ENCODE measurements at places on chromosomes 11 and 22.

- DNase-seq = no peak
Measured at GRCh38 chr11:44582641-44583352, 17.3 kb downstream of the CD82 start.

DNA sequence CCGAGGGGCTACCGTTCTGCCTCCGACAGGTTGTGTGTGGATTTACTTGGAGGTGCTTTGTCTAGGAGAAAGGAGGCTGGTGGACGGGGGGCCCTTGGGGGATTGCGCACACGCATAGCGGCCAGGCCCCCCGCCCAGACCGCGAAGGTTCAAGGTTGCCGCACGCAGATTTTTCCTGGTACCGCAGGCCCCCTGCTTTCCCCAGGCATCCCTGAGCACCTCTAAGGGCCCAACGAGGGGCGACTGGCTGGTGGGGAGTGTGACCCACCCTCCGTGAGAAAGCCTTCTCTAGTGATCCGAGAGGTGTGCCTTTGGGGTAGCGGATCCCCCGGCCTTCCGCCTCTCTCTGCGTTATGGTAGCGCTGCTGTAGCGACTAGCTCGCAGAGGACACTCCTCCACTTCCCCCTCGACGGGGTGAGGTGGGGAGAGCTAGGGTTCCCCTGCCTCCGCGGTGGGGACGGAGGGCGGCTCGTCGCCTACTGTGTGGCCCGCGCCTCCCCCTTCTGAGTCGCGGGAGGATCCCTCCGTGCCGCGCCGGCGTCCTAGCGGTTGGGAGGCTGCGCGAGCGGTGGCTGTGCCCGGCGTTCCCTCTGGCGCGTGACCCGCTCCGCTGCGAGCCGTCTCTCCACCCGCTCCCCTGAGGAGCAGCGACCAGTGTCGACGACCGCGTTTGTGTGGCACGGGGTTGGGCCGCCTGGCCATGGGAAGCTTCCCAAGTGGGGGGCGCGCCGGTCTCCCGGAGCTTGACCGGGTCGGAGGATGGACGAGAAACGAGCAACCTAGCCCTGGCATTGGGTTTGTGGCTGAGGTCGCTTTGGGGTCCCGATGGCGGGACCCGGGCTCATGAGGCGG is 3900.0 kb upstream of the OR11H1 start:
- DNase-seq = no peak

GRCh38 chr11:128476049-128476448 is 111.3 kb downstream of the ETS1 start:
- no peak for DNase-seq

- no peak for DNase-seq
Measured at GRCh38 chr11:96105944-96106343, 182.0 kb upstream of the MTMR2 start.

DNA sequence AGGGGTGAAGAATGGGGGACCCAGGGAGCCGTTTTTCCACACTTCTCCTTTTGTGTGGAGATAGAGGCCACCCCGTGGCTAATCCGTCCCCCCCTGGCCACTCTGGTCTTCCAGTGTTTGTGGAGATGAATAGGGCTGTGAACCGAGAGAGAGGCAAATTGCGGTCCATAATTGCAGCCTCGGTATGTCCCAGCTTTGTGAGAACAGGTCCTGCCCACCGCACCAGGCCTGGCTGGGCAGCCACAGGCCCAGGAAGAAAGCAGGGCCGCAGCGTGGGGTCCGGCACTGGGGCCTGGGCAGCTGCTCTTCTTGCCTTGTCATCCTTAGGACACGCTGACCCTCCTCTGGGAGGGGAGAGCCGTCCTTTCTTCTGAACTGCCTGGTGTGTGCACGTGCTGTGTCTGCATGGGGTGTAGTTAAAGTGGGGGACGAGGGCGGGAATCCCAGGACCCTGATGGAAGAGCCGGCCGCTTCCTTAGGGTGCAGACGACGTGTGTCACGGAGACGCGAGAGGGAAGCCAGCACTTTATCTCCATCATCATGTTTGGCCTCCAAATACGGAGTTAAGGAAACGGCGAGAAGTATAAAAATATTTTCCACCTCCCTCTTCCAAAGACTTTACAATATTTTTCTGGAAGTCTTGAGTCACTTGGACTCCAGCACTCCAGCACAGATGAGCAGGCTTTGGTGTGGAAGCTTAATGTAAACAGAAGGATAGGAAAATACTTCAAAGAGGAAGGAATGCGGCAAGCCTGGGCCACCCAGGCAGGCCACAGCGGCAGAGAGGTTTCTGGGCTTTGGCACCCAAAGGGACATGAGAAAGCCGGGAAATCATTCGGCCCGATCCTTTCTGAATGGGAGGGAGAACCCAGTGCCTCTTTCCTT is 1248.4 kb downstream of the BRD1 start:
- DNase-seq = no peak

- DNase-seq = no peak
Measured at GRCh38 chr11:78649361-78650215, 74.9 kb upstream of the NARS2 start.

DNA sequence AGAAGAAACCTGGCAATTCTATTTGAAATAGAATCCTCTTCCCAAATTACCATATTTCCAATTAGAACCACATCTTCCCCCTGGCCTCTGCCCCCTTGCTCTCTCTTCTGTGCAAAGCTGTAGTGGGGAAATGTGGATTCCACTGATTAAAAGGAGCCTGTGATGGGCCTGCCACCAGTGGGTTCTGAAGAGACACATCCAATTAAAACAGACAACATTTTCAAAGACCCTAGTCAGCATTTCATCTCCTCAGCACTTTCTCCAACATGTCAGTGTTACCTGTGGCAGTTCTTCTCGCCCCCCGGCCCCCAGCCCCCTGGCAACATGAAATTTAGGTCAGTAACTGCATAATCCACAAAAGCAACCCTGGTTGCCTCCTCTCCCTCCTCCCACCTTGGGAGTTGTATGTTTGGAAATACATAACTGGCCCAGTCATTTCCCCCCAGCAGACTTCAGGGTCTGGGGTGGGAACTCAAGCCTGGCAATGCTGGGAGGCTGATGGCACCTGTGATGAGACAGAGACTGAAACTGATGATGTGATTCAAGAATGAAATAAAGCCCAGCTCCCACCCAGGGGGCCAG is 99.9 kb upstream of the AMOTL1 start:
- DNase-seq = no peak

DNA sequence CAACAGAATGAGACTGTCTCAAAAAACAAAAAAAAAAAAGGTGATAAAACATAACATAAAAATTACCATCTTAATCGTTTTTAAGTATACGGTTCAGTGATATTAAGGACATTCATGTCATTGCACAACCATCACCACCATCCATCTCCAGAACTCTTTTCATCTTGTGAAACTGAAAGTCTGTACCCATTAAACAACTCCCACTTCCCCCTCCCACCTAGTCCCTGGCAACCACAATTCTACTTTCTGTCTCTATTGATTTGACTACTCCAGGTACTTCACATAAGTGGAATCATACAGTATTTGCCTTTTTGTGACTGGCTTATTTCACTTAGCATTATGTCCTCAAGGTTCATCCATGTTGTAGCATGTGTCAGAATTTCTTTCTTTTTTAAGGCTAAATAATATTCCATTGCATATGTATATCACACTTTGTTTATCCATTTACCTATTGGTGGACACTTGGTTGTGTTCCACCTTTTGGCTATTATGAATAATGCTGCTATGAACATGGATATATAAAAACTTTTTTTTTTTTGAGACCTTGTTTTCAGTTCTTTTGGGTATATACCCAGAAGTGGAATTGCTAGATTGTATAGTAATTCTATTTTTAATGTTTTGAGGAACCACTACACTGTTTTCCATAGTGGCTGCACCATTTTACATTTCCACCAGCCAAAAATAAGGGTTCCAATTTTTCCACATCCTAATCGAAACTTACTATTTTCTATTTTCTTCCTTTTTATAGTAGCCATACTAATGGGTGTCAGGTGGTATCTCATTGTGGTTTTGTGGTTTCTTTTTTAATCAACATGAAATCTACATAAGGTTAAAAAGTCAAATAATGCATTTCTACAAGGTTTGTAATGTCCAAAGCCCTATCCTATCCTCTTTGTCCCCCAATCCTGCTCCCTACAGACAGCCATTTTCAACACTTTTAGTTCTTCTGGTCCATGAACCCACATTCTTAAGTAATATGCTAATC is 23.4 kb upstream of the PIK3C2A start:
- DNase-seq = no peak

GRCh38 chr11:41379084-41379483 is 80.4 kb downstream of the LRRC4C start:
- DNase-seq = no peak

- DNase-seq = no peak
Measured at GRCh38 chr22:40247976-40248375, 70.3 kb downstream of the TNRC6B start.

- no peak for DNase-seq
Measured at GRCh38 chr22:44823806-44824205, 71.4 kb downstream of the ARHGAP8 start.

GRCh38 chr11:18265949-18266348 is at the start of gene SAA1:
Gene SAA1, plus strand, starts transcription at chr11:18266264. Its CDS starts 624 bp downstream, at chr11:18266888.
- DNase-seq = no peak

DNA sequence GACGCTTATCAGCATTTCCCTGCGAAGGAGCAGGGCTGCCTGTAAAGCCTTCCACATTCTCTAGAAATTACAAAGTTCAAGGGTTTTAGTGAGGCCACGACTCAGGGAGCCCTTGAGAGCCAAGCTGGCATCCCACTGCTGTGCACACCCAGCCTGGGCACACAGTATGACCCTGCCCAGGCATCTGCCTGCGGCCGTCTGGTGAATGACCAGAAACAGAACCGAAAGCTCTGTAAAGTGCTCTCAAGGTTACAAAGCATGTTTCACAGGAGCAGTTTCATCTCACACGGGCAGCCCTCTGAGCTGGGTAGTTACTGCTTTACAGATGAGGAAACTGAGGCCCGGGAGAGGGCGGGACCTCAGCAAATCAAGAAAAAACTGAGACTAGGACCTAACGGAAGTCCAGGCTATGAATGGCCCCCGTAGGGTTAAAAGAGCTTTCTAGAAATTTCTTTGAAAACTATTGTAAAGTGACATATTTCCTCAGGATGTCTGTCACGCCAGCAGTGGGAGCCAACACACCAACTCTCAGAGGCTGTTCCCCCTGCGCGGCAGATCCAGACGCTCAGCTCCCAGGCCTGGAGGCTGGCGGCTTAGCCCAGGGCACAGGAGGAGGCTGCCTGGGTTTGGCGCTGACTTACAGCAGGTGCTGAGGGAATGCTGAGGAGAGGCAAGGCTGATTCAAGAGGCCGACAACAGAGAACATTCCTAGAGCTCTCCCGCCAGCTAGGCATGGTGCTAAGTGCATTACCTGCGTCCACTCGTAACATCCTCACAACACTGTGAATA is 7.7 kb upstream of the TCF20 start:
- DNase-seq = no peak

DNA sequence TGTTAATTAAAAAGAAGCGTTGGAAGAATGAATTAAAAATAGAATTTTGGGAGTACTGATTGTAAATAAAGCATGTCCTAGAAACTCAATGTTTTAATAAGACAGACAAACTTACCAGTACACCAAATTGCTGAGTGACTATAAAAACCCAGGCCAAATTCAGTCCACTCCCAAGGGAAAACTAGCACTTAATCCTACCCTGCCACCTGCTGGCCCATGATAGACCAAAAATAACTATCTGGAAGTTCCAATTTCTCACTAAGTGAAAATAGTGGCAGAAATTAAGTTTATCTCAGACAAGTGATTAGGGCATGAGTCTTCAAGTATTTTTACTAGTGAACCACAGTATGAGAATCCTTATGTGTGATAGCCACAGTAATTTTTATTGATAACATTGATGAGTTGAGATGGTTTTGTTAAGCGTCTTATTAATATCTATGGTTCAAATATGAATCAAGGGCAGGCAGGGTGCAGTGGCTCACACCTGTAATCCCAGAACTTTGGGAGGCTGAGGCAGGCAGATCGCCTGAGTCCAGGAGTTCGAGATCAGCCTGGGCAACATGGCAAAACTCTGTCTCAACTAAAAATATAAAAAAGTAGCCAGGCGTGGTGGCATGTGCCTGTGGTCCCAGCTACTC is 9.8 kb upstream of the DDX10 start:
- DNase-seq = peak; percentile 61

DNA sequence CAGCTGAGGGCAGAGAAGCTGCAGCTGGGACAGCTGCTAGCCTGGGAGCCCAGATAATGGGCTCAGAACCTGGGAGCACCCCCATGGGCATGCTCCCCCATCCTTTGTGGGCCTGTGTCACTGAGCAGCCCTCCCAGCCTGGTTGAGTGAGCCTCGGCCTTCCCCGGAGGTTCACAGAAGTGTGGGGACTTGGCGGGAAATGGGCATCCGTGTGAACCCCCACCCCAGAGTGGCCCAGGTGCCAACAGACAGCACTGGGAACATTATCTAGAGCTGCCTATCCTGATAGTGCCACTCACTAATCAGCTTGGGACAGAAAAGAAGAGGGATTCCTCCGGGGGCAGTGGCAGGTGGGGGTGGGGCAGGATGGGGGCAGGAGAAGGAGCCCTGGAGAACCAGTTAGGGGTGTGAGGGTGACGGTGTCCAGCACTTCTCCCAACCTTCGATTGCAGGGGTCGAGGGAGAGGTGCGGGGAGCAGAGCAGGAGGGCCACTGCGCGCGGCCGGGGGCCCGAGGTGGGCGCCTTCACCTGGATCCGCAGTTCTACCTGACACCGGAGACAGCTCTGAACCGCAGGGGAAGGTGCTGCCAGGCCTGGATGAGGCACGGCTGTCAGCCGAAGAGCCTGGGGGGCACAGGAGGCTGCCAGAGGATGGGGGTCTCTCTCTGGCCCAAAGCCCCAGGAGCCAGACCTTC is 33.1 kb downstream of the FLRT1 start:
- DNase-seq = no peak

DNA sequence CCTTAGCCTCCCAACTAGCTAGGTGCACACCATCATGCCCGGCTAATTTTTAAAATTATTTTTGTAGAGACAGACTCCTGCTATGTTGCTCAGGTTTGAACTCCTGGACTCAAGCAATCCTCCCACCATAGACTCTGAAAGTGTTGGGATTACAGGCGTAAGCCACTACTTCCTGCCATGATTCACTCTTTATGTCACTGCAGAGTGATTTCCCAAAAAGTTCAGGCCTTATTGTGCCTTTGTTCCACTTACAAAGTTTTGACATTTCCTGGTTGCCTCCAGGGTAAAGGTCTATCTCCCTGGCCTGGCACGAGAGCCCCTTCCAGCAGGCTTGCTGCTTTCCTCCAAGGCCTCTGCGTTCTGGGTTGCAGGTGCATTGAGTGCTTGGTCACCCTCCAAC is 44.6 kb upstream of the RIC3 start:
- DNase-seq = no peak

DNA sequence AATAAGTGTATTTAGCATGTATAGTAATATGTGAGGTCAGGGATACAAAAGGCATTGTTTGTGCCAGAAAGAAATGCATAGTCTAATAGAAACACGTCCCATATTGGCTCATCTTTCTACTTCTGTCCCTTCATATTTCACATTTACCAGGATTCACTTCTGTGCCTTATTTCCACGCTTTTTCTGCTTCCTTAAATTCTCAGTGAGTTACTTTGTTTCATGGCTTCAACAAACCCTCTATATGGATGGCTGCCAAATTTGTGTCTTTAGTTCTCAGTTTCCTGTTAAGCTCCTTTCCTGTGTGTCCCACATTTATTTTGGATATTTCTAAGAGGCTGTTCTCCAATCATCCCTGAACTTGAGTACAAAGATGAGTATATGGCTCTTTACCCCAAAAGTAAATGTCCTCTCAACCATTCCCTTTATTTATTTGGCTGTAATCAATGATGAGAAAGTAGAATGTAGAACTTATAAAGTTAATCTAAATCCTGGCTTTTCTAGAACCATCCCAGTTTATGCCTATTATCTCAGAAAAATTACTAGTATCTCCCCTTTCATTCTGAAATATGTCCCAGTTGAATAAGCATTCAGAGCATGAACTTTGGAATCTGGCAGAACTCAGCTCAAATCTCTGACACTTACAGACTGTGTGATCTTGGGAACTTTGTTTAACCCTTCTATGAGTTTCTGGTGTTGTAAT is 23.5 kb downstream of the OR8B12 start:
- no peak for DNase-seq

Data from erythroblast (primary cell).